Omental fat pad (tissue), 4 donors: ENCODE measurements at places on chromosomes 2 and 18.

GRCh38 chr2:185338104-185338503 is 400.5 kb upstream of the FSIP2 start:
- no peak for DNase-seq

DNA sequence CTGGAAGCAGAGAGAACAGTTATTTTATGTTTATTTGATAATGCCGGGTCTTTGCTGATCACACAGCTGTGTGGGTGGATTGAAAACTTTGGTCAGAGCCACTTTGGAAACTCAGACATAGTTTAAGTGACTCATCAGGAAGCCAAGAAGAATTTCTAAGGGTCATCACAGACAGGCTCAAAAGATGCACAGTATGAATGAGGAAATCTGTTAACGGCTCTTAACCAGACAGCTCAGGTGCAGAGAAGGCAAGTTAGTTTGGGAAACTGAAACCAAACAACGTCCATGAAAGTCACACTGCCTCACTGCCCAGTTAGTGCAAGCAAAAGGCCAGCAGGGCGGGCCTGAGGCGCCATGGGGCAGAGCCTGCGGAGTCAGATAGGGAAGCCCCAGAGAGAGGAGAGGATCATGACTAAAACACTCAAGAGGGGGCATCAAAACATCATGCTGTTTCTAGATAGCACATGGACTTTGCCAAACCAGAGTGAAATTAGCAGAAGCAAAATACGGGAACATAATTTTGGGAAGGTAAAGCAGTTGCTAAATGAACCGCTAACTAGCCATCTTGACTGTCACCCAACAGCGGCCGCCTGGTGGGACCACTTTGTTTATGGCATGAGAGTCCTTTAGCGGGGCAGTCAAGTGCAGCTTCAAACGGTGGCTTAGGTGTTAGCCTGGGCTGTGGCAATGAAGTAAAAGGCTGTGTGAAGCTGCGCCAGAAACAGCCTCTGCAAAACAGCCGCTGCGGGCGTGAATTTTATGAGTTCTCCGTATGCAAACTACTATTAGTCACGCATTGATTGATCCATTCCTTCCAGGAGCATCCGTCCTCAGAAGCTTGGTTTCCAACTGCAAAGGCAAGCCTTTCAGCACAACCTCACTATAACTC is 101.2 kb downstream of the KCTD18 start:
- no peak for DNase-seq

GRCh38 chr18:76443519-76444445 is 51.3 kb downstream of the ZNF516 start:
- DNase-seq = no peak

DNA sequence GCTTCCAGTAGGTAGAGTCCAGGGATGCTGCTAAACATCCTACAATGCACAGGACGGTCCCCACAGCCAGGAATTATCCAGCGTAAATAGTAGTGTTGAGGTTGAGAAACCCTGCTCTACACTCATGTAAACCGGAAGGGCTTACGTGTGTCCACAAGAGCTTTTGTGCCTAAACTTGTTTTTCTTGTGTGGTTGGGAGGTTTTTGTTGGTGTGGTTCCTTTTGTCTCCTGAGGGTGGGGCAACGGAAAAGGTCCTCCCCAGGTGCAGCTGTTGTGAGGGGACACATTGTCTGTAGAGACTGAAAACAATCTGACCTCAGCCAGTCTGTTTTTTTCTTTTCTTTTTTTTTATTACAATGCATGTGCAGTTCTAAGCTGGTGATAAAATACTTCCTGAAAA is 72.7 kb upstream of the MGAT5 start:
- no peak for DNase-seq

GRCh38 chr2:199739413-199740110 is 111.4 kb downstream of the FTCDNL1 start:
- peak; percentile 82 for DNase-seq
